ENCODE measurements at places on chromosomes 7 and 10.

DNA sequence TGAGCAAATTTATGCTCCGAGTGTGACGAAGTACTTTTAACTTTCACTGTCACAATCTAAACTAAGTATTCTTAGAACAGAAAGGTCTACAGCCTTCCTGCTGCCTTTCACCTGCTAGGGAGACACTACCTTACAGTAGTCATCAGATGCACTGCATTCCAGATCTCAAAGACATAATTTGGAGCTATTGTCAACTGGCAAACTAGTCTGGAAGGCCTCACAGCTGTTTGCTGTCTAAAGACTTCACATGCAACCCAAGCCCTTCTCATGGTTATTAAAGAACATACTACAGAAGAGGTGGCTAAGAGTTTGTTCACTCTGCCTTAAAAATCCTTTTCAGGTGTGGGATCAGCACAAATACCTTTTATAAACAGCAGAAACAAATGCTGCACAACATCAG, 91.8 kb upstream of the KCNIP2 start:
- DNase-seq = no peak

GRCh38 chr7:65980478-65981250, 1.3 kb downstream of the GUSB start:
- no peak for DNase-seq

DNA sequence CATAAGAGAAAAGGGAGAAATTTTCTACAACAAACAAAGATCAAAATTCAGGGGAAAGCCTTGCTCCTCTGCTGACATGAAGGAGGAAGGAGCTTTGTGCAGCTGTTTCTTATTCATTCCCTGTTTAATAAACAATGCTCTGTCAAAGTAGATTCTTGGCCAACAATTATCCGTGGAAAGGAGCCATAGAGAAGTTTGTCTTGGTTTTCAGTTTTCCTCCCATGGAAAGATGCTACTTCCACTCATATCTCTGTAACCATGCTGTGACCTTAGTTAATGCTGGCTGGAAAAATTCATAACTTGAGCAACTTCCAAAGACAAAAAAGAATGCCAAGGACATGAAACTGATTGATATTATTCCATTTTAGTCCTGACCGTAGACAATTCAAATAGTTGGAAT, 8.1 kb downstream of the DDC start:
- DNase-seq = no peak

DNA sequence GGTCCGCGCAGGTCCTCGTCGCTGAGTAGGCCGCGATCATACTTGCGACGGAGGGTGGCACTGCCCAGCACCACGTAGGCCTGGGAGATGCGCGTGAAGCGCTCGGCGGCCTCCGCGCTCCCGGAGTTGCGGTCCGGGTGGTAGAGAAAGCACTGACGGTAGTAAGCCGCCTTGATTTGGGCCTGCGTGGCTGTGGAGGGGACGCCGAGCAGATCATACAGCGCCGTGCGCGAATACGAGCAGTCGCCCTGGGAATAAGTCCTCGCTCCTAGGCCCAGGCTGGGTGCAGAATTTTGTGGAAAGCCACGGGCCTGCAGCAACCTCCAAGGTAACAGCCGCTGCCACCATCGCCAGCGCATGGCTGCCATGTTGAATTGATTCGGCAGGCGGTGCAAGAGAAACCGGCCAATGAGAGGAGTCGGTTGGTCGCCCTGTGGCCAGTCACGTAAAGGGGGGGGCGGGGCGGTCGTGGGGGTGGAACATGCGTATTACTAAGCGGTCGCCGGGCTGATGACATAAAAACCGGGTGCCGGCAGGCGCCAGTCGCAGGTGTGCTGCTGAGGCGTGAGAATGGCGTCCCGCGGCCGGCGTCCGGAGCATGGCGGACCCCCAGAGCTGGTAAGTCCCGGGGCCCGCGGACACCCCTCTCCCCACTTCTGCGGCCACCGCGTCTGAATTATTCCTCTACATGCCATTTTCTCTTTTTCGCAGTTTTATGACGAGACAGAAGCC, at the start of the genes BUD23 and DNAJC30:
TSS of gene BUD23 (plus strand) at position 542 of the 732 bp plus-strand sequence. CDS start at position 571, 29 bp downstream.
TSS of gene DNAJC30 (minus strand) at position 398 of the 732 bp plus-strand sequence. CDS start at position 368, 30 bp downstream.
- DNase-seq = peak; percentile 96

GRCh38 chr10:52488606-52489485, 174.8 kb downstream of the DKK1 start:
- no peak for DNase-seq

GRCh38 chr10:109956454-109957091, 33.3 kb upstream of the XPNPEP1 start:
- DNase-seq = no peak

DNA sequence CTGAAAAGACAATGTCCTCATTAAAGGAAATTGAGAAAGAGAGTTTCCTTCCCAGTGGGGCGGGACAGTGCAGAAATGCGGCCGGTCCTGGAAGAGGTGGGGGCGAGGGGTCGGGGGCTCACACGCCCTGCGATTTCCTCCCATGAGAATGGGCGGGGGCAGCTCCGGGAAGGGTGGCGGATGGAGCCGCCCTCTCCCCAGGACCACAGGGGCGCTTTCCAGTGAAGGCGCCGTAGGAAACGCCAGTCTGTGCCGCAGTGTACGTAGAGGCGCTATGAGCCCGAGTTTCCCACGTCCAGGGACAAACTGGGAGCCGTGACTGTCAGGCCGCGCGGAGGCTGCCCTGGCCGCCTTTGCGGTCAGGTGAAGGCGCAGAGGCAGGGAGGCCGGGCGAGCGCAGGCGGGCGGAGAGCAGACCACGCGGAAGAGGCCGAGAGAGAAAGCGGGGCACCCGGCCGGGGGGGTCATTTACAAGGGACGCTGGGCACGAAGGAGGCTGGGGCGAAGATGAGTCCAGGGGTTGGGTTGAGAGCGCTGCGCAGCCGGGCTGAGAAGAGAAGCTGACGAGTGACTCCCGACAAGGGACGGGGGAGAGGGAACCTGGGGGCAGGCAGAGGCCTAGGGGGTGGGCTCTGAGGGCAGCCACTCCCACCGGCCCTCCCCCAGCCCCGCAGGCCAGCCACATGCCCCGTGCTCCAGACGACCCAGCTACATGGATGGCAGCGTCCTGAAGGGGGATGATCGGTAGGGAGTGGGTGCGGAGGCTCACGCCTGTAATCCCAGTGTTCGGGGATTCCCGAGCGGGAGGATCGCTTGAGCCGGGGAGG, 45.0 kb downstream of the ALOX5 start:
- DNase-seq = peak; percentile 40

DNA sequence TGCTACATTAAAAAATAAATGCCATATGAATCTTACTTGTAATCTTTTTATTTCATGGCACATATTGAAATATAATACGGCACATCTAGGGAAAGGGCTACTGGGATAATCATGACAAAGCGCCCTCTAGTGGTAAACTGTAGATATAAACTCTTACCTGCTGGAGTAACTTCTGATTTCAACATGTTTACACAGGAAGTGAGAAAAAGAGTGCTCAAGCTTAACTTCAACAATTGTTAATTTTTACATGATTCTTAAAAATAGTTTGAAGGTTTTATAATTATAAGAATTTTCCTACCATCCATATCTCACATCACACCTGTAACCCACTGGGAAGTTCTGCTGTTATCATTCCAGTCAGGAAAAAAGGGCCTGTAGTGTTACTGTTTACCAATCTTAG, 2.0 kb upstream of the HEPACAM2 start:
- DNase-seq = no peak

DNA sequence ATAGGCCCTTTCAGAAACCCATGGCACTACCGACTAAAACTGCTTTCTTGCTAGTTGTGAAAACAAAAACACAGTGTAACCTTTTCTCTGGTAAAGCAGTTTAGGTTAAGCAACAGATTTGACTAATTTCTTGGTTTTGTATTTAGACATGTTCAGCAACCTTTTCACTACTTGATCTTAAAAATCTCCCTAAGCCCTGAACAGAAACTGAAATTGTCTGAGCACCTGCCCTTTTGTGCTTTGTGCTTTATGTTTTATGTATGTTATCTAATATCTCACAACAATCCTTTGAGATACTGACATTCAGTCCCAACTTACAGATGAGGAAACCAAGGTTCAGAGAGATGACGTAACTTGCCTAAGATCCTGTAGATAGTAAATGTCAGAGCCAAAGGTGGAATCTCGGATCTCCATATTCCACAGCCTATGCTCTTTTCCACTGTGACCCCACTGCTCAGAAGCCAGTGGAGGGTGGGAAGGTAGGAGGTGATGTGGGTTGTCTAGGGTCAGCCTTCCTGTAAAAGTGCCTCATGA, 146.6 kb downstream of the LCOR start:
- DNase-seq = no peak

- no peak for DNase-seq
These were observed 168.3 kb downstream of the VTI1A start for GRCh38 chr10:112615269-112615668.

- DNase-seq = no peak
These were observed 149.1 kb upstream of the CALCR start for GRCh38 chr7:93723424-93724124.

DNA sequence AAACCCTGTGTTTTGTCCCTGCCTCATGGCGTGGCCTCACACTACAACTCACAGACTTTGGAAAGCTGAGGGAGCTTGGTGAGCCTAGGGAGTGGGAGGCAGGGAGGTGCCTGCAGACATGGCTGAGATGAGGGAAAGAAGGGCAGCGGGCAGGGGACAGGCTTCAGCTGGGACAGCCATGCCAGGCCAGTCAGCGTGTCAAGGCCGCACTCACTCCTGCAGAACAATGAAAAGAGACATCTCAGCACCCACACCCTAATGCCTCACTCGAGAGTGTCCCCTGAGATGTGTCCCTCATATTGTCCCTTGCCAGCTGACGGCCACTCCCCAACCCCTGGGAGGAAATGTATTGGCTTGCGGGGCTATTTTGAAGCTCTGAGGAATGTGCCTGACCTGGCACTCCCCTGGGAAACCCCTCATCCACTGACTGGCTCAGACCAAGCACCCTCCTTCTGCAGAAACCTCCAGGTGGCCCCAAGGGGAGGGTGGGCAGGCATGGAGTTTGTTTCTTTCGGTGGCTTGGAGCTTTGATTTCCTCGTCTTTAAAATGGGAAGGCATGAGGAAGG, 31.6 kb downstream of the SH3PXD2A start:
- no peak for DNase-seq

All from stimulated activated CD4-positive, alpha-beta T cell treated with anti-CD3 and anti-CD28 coated beads, Interleukin-4, amount 100 ng/mL, for 4 hours (primary cell).